ENCODE measurements at places on chromosomes 7 and 10.
A peak's percentile ranks its signal among the peaks of the same experiment; 100 is the strongest.

DNA sequence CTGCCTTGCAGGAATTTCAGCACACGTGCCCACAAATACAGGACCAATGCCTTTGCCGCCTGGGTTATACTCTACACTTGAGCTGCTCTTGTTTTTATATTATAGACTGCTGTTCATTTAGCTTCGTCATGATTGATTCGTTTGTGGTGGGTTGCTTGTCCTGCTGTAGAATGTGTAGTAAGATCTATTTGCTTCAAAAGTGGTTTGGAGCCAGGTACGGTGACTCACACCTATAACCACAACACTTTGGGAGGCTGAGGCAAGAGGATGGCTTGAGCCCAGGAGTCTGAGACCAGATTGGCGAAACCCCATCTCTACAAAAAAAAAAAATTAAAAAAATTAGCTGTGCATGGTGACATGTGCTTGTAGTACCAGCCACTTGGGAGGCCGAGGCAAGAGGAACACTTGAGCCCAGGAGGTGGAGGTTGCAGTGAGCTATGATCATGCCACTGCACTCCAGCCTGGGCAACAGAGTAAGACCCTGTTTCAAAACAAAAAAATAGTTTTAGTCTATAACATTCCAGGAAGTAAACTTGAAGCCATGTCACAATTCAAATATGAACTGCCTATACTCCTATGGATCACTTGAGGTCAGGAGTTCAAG is 9.0 kb upstream of the RHBDD2 start:
- DNase-seq: peak; percentile 56

GRCh38 chr7:106372126-106372525 is 87.3 kb upstream of the NAMPT start:
- no peak for DNase-seq

DNA sequence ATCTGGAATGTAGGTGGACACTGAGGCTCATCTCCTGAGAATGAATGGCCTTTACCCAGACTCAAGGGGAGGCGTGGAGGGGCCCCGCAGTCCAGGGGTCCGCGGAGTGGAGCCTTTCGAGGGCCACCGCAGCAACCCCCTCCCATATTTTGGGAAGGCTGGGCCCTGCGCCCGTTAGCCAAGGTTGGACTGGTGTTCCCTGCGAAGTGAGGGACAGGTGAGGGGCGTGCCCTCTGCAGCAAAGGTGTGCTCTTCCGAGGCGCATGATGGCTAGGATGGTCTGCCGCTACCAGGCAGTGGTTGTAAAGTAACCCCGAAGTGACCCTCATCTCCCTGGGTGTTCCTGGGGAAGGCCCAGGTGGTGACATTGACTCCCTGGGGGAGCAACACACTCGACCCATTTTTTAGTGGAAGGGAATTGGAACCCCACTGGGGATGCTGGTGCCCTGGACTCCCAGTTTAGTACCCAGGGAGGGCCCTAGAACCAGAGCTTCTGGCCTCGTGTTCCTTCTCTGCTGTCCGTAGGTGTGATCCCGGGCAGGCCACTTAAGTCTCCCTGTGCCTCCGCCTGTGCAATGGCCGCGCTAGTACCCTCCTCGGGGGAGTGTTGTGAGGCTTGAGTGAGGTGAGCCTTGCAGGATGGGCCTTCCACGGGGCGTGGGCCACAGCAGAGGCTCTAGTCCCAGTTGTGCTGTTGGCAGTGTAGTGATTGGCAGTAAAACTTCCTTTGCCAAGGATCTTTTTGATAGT is 779 bp downstream of the FAM241B start:
- DNase-seq: no peak

DNA sequence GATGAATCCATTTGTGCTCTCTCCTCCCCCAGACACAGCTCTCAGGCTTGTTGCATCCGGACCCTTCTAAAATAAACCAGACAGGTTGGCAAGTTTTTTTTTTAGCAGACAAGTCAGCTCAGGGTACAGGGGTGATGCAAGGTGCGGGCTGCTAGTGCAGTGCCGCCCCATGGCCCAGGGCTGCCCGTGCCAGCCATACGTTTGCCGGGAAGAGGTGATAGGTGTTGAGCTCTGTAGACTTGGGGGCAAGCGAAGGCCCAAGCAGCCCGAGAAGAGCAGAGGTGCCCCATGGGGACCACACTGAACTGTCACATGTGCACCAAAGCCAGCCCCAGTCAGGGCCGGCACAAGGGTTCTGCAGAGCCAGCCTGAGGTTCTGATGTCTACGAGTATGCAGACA is 57.1 kb upstream of the PDSS1 start:
- DNase-seq: no peak

DNA sequence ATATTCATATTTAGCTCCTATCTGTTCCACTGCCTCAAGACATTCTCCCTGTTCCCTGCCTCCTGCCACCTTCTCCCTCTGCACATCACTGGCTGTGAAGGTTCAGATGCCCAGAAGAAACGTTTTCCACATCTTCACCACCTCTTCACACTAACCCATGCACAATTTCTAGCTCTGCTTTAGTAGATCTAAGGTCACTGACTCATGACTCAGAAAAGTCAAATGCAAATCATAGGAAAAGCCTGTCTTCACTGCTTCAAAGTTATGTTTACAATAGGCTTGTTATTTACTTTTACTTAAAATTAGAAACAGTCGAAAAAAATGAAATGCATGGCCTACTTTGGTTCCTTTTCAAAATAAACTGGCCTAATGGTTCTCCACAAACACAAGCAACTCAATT is 2.5 kb downstream of the SCRN1 start:
- DNase-seq: no peak

DNA sequence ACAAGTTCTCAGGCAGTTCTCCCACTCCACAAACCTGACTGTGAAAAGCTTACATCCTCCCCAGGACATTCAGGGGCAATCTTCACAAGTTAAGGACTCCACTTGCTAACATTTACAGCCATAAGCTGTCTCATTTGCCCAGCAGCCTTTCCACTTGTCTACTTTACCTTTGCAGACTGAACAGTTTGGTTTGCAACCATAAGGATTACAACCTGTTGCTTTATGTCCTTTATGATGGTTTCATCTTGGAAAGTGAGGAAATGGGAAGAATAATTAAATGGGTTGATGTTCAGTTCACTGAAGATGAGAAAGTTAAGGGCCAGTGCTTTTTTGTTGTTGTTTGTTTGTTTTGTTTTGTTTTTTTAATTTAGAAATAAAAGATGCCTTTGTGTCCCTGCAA is 92.4 kb downstream of the FAM204A start:
- no peak for DNase-seq

- DNase-seq: no peak
Measured at GRCh38 chr7:103640031-103640779, 194.2 kb upstream of the SLC26A5 start.

DNA sequence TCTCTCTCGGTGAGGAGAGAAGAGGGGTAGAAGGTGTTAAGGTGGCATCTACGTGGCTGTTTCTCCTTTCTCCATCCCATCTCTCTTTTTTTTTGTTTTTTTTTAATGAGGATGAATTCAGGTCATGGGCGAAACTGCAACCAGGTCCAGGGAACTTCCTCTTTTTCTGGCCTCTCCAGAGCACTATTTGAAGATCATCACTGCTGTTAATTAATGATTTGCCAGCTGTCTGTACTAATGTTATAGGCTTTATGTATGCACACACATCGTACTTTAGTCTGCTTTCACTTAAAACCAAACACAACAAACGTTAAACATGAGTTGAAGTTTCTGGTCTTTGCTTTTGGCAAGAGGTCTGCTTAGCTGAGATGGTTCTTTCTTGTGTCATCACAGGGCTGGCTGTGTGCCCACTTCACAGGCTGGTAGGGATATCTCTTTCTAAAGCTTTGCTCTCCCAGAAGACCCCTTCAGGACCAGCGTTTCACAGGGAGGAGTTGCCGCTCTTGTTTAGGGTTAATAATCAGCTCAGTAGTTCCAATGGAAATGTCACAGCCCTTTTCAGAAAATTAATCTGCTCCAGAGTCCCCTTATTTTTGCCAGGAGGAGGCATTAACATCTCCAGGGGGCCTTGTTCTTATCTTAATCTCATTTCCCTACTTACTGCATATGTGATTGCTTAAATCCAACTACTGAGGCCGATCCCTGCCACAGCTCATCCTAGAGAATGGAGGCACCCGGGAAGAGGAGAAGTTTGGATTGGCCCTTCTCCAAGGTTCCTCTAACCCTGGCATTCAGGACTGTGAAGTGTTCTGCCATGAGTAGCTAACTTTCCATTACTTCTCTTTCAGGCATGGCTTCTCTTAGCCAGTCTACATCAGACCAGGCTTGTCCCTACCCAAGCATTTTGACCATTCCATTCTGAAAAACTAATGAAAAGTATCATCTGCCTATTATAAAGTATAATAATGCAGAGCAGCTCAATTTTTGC is 273.9 kb upstream of the NFE2L3 start:
- DNase-seq: no peak

DNA sequence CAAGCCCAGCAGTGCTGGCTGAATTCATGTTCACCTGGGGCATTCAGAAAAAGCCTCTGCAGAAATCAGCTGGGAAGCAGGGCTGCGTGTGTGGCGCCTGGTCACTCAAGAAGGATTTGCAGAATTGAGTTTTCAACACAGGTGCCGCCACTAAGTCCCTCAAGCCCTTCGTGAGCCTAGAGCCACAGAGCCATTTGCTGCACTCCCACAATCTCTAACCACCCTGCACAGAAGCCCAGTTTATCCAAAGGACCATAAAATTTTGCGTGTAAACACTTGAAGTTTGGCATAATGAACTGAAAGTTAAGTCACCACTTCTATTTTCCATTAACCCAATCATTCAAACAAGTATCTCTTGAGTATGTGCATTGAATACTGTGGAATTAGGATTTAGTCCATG is 136.2 kb downstream of the DIP2C start:
- no peak for DNase-seq

- peak; percentile 6 for DNase-seq
Measured at GRCh38 chr10:59434463-59435321, 72.3 kb upstream of the FAM13C start.

- no peak for DNase-seq
Measured at GRCh38 chr10:43708262-43708661, 59.6 kb upstream of the ZNF32 start.

DNA sequence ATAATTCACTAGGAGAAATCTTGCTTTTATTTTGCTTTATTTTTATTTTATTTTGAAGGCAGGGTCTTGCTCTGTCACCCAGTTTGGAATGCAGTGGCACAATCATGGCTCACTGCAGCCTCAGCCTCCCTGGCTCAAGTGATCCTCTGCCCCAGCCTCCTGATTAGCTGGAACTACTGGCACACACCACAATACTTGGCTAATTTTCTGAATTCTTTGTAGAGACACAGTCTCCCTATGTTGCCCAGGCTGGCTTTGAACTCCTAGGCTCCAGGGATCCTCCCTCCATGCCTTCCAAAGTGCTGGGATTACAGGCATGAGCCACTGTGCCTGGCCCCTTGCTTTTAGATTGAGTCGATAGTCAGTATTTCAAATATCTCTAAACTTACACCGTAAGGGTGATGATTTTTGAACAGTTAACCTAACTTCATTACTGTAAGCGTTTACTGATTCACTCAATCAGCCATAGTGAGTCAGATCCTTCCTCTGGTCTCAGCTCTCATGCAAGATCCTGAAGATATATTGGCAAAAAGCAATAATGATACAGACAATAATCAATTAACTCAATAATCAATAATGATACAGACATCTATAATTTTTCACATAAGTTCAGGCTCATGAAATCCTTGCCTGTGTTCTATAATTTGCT is 239.5 kb downstream of the KIAA1217 start:
- DNase-seq: peak; percentile 26

DNA sequence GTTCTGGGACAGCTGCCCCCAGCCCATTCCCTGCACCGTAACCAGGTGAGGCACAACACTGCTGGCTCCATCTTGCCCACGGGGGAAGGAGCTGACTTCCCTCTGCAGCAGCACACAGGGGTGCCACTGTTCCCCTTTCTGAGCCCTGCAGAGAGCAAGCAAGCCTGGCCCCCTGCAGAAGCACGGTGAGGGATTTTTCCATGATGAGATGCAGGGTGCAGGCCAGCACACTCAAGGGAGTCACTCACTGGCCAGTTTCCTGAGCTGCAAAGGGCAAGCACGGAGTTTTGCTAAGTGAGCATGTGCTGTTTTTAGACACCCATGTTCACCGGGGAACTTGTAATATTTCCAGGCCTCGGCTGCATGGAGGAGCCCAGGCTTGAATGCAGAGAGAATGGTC is 176.6 kb downstream of the PIP4K2A start:
- no peak for DNase-seq

DNA sequence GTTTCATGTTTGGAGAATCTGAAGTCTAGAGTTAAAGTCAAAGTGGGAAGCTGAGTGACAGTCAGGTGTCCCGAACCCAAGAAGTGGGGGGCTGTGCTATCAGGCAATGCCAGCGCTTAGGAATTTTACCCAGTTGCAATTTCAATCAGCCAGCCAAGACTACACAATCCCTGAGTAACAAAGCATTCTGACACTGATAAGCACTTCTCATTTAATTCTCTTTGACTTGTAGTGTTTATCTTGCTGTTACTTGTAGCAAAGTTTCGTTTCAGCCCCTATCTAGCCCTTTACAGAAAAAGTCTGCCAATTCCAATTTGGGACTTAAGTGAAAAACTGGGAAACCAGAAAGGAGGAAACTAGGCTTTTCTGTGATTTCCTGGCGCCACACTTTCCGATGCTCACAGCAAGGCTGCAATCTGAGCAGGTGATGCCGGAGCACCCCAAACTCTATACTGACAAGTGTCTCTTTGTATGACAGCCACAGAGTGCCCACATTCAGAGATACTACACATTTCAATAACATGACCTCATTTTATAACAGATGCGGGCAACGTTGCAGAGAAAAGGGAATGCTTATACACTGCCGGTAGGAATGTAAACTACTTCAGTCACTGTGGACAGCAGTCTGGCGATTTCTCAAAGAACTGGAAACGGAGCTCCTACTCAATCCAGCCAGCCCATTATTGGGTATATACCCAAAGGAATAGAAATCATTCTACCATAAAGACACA is 61.0 kb downstream of the ITIH5 start:
- no peak for DNase-seq

DNA sequence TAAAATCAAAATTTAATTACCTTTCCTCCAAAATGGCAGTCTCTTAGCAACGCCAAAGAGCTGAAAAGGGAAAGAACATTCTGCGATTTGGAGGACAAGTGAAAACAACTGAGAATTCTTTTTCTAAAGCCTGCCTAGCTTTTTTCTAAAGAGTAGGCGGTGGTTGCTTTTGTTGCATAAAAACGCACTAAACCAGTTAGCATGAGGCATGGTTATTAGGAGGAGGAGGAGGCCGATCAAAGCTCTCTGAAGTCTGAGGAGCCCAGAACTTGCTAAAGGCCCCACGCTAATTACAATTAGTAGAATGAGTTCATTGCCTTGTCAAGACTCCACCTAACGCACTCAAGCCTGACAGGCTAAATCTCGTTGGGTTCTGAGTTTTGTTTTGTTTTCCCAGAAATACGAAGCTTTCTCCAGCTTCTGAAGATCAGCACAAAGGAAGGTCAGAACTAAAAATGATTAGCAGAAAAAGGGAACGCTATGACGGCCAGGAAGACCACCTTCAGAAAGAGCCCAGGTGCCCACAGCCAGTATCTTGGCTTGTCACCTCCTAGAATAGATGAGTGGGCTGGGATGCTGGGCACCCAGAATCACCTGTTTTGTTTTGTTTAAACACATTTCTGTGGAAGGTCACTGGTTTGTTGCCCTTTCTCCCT is 72.0 kb downstream of the FGFR2 start:
- no peak for DNase-seq

GRCh38 chr7:76125560-76125959 is 76.1 kb upstream of the SRRM3 start:
- no peak for DNase-seq

Measured in activated CD4-positive, alpha-beta T cell treated with anti-CD3 and anti-CD28 coated beads, Interleukin-10, Interleukin-2, amounts not matched to agents 100 ng/mL and 50 ng/mL, durations not matched to agents 16 hours and 8 hours (primary cell).